ENCODE measurements at places on chromosomes 3 and 15. TPM values are rescaled to one million over a fixed set of nuclear protein-coding genes. Genes with fewer than 3 reads are reported as not detected.

Gene RPP14
- 15.4 TPM for total RNA-seq

GRCh38 chr3:12984023-12984823 lies 89.0 kb downstream of the IQSEC1 start:
- DNase-seq = peak; percentile 79

- no peak for DNase-seq
Measured at GRCh38 chr3:14652-15051, 181.9 kb upstream of the CHL1 start.

Gene LMAN1L
- total RNA-seq = not detected

GRCh38 chr3:145483992-145484391 lies 677.0 kb downstream of the PLOD2 start:
- DNase-seq = no peak

Gene EXD1
- not detected for total RNA-seq

Gene PLOD2
- 65.4 TPM for total RNA-seq

DNA sequence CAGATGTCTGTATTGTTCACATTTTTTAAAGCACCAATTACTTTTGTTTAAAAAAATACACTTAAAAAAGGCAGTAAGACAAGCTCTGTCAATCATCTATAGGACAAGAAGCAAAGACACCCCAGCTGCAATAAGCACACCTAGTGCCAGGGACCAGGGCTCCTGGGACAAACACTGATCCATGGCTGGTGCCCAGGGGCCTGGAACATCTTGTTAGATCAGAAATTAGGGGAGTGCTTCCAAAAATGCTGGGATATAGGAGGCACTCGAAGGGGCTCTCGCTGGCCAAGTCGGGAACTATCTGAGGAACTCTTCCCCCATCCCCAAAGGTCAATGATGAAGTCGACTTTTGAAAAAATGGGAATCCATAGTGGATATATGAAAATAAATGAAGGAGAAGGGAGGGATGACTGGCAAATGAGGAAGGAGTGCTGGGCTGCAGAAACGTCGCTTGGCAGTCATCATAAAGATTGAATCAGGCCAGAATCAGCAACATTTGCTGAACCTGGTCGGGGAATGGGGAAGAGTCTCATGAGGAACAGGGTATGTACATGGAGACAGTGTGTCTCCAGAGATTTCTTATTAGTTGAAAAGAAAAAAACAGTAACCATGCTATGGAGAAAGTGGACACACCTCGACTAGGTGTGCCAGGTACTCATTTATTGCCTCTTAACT lies 28.5 kb downstream of the TSPAN3 start:
- DNase-seq = no peak

GRCh38 chr3:158539414-158540014 lies 31.5 kb upstream of the MLF1 start:
- DNase-seq = peak; percentile 46

DNA sequence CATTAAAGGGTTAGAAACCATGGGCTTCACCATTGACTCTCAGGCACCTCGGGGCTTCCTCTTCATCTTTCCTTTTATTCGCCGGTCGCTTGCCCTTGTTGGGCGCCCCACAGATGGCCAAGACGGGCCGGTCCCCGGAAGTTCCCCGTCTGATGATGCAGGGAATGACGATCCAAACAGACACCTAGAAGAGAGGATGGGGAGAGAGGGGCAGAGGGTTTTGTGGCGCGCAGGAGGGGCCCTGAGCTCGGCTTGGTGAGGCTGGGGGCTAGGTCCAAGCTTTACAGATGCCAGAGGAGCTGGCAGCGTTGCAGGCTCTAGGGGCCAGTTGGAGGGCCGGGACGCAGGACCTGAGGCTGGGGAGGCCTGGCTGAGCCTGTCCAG lies 532 bp upstream of the ESYT3 start:
- DNase-seq = no peak

DNA sequence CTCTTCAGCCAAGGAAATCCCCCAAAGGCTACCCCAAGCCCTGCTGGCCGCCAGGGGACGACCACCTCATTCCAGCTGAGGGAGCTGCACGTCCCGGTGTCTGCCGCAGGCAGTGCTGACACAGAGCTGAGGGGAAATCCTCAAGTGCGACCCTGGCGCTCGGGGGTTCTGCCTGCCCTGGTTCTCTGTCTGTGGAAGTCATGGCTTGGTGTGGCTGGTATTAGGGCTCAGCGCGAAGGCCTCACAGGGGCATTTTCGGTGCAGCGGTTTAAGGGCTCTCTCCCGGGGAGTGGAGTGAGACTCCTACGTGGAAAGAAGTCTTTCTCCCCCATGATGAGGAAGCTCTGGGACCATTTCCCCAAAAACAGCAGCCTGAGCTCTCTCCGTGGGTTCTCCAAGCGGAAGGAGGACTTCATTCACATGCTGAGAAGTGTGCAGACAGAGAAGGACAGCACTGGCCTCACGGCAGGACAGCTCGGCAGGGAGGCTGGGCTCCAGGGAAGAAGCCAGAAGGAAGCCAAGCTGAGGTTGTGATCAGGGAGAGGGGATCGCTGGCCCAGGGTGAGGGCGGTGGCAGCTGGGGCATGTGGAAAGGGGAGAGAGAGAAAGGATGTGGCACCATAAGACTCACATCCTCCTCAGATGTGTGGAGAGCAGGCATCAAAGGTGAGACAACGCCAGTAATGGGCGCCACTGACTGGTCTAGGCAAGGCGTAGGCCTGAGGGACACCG lies 48.6 kb downstream of the KLF15 start:
- DNase-seq = no peak

Gene CRABP1
- total RNA-seq = not detected

Gene GP5
- not detected for total RNA-seq

DNA sequence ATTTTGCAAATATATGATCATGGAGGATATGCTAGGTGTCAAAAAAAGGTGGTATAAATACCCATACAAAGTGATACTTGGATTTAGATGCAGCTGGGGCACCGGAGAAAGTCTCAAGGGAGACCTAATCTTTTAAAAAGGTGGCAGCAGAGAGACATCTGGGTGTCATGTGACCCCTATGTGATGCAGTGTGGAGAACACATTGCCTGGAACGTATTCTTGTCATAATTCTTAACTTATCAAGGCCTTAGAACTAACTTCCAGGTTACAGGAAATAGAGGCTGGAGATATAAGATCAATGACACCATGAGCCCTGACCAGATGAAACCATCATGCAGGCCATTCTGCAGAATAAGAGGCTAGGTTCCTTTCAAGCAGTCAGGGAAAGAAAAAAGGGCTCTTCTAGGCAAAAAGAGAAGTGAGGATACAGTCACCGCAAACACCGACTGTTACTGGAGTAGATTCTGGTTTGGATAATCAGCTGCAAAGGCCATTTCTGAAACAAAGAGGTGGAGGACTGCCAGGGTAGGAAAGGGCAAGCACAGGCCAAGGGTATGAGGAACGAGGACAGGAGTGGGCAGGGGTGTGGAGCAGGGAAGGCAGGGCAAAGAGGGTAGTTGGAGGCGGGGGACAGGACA lies 100.6 kb downstream of the OXNAD1 start:
- DNase-seq = no peak

DNA sequence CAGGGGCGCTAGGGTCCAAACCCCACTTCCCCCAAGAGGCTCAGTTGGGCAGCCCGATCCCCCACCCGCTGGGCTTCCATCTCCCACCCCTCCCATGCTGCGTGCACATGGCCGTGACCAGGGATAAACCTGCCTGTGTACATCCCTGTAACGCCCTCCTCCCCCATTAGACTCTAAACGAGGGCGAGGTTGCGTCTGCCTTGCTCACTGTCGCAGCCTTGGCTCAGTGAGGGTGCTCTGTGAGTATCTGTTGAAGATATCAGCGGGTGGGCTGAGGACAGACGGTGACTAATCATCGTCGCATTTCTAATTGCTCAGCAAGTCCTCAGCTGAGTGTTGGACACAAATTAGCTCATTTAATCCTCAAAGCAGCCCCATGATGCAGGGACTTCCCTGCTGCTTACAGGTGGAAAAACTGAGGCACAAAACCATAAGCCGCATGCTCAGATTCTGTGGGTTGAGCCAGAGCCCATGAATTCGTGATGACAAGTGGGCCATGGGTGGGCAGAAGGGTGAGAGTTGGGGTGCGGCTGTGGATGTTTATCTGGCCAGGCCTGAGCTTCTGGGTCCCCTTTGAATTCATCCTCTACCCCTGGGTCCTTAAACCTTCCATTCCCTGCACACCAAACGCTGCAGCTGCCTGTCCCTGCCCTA lies 26.0 kb downstream of the FBLN2 start:
- no peak for DNase-seq

Gene CIDEC
- 2.8 TPM for total RNA-seq

- no peak for DNase-seq
Measured at GRCh38 chr3:90062631-90063200, 955.3 kb downstream of the EPHA3 start.

GRCh38 chr3:148269816-148270215 lies 427.9 kb upstream of the AGTR1 start:
- peak; percentile 5 for DNase-seq

- DNase-seq = peak; percentile 4
Measured at GRCh38 chr15:47415539-47415971, 301.8 kb upstream of the SEMA6D start.

Gene SI
- total RNA-seq = not detected

Gene NPAP1
- not detected for total RNA-seq

Gene CACNA2D3
- not detected for total RNA-seq

DNA sequence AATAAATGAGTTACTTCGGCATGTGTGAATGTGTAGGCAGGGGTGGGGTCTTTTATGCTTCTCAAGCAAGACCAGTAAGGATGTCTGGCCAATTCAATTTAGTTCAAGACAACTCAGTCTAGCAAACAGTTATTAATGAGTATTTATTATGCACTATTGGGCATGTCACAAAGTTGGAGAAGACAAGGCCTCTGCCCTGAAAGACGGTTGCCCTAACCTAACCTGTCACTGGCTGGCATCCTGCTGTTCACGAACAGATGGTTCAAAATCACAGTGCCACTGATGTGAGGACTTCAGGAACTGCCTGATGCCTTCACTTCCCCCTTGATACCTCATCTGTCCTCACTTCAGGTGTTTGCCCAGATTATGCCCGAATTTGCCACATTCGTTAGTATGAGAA lies 217.8 kb downstream of the SOX2 start:
- DNase-seq = no peak

GRCh38 chr3:135565546-135565945 lies 400.0 kb upstream of the PPP2R3A start:
- DNase-seq = no peak

DNA sequence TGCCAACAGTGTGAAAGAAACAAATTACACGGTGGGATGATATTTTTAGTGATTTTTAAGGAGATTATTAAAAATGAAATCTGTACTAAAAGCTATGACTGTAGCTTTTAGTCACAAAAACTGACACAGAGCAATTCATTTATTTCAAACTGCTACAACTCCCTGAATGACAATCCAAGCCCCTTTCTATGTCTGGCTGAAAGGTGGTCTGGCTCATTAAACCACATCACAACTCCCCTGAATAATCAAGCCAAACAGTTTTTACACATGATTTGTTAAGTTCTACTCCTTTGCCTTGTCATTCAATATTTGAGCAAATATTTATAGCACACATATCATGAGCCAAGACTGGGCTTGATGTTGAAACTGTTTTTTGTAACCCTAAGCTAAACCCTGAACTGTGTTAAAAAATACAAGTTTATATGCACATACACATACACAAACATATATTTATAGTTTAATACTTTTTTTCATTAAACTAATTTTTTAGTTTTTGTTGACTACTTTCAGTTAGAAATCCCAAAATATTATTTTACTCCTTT lies 125.5 kb downstream of the RBMS3 start:
- DNase-seq = no peak

Gene DAZL
- total RNA-seq = not detected

- no peak for DNase-seq
Measured at GRCh38 chr3:178370387-178370786, 165.8 kb upstream of the KCNMB2 start.

- no peak for DNase-seq
Measured at GRCh38 chr3:128551451-128551850, 58.5 kb upstream of the GATA2 start.
